ENCODE measurements at places on chromosomes 4 and X. TPM values are rescaled to one million over a fixed set of nuclear protein-coding genes. Genes with fewer than 3 reads are reported as not detected.
A peak's percentile ranks its signal among the peaks of the same experiment; 100 is the strongest.

Gene CENPE
- polyA plus RNA-seq, result 1.3 TPM

Gene POLA1
- 1.9 TPM for polyA plus RNA-seq

Gene FABP2
- not detected for polyA plus RNA-seq

DNA sequence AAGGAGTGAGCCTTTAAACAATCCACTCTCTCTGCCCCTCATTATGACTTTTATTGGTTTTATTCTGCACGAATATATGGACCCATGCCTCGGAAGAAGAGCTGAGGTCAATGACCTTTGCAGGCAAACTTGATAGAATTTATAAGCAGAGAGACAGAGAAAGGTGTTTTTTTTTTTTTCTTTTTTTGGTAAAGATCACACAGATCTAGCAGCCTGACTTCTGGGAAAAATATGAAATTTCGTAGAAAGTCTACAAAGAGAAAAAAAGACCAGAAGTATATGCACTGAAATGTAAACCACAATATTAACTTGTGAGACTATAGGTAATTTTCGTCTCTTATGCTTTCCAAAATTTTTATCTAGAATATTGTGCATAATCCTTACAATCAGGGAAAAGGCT lies 61.6 kb downstream of the LEF1 start:
- DNase-seq, result no peak
- H3K4me1 ChIP-seq, result no peaks in the 10 kb centered on the region
- no peak overlapping the region for H3K27ac ChIP-seq
- no peak overlapping the region for H3K4me3 ChIP-seq

DNA sequence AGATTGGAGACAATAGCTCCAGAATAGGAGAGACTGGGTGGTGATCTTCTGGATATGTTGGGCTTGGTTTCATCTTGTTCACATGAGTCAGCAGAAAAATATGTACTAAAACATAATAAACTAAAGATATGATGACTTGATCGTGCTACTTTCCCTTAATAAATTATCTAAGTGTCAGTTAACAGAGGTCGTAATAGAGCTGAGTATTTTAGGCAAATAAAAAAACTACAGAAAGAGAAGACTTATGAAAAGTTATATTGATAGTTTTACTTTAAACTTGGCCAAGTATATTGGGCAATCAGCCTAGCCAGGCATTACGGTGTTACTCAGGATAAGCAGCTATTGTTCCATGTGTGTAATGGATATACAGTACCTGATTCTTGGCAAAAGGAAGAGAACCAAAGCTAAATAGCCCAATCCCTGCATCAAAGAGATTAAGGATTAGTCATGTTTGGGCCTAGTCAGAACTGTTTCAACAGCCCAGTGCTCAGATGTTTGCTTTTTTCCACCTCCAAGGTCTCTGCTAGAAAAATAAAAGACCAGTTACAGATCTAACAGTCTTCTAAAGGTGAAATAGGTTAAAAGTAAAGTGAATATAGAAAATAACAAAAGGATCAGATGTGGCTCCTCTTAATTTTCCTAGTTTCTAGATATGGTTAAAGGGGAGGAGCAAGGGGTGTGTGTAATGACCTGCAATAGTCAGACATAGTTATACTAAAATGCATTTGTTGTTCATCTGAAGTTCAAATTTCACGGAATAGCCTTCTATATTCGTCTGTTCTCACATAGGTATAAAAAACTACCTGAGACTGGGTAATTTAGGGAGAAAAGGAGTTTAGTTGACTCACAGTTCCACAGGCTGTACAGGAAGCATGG lies 262.6 kb downstream of the ADGRL3 start:
- no peaks in the 10 kb centered on the region for H3K4me1 ChIP-seq
- H3K4me3 ChIP-seq, result no peak overlapping the region
- no peak for DNase-seq
- H3K27me3 ChIP-seq, result no peaks in the 10 kb centered on the region
- no peak overlapping the region for H3K27ac ChIP-seq

Gene IBSP
- polyA plus RNA-seq, result not detected

Gene CCSER1
- polyA plus RNA-seq, result 0.02 TPM

Gene GABRG1
- not detected for polyA plus RNA-seq

Gene MSX1
- polyA plus RNA-seq, result 1.5 TPM

Gene PGAM4
- not detected for polyA plus RNA-seq

DNA sequence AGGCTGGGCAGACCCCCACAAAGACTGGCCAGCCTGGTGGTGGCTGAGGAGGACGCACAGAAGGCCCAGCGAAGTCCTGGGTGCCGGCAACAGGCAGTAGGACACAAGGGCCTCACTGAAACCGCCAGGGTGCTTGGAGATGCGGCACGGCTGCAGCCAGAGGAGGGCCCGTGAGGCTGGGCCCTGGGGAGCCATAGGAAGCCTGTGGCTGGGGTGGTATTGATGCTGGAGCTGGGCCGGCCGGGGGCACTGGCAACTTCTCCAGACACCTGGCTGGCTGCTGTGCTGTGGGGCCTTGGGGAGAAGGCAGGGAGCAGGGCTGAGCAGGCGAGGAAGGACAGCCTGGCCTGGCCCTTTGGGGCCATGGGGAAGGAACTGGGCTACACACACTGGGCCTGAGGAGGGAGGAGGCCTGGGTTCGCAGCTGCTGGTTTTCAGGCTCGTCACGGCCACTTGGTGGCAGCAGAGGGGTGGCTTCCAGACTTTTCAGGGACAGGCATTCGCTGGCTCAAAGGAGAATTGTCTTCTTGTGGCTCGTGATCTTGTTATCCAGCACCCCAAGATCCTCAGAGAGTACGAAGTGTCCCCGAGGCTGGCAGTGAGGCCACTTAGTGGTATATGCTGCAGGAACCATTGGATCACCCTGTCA lies 37.2 kb downstream of the ATP2B3 start:
- no peaks in the 10 kb centered on the region for H3K4me1 ChIP-seq
- peaks cover 74% of the 10 kb centered on the region for H3K27me3 ChIP-seq
- H3K36me3 ChIP-seq, result no peaks in the 10 kb centered on the region
- no peak overlapping the region for H3K4me3 ChIP-seq

DNA sequence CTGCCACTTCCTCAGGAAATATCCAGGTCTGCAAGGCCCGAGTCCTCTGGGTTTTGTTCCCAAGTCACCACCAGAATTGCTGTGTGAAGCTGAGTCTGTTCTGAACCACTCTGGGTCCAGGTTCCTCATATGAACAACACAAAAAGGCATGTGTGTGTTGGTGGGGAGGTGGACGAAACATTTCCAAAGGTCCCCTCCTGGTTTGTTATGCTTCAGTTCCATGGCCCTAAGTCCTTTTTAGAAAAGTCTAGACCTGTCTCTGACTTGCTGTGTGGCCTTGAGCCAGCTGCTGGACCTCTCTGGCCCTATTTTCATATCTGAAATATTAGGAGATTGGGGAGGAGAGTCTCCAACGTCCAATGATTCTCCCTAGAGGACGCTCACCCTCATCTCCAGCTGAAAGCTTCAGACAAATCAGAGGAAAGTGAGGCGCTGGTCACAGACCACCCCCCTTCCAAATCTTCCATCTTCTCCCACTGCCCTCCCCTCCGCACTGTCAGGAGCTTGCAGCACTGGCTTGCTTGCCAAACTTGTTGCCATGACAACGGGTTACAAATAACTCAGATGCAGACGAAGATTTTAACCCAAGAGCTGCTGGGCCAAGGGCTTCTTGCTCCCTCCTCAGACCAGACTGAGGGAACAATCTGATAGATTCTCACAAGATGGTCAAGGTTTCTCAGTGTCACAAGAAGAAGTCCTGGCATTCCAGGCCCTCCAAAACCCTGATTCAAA lies 64.5 kb downstream of the SMC1A start:
- H3K27me3 ChIP-seq, result no peaks in the 10 kb centered on the region
- DNase-seq, result peak; percentile 36
- H3K4me1 ChIP-seq, result no peaks in the 10 kb centered on the region
- no peak overlapping the region for H3K27ac ChIP-seq

GRCh38 chrX:101550751-101551379 lies 518 bp downstream of the ARMCX1 start:
- H3K27me3 ChIP-seq, result no peaks in the 10 kb centered on the region
- H3K4me3 ChIP-seq, result peak overlapping the region; percentile 62
- DNase-seq, result peak; percentile 82
- H3K36me3 ChIP-seq, result no peaks in the 10 kb centered on the region

DNA sequence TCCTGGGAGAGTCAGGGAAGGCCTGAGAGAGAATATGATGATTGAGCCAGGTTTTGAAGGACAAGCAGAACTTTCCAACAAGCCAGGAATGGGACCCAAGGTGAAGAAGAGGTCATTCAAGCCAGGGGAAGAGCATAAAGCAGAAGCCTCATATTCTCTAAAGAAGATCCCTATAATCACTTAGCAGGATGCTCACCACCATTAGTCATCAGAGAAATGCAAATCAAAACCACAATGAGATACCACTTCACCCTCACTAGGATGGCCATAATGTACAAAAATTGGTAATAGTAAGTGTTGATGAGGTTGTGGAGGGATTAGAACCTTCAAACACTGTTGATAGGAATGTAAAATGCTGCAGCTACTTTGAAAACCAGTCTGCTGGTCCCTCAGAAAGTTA lies 20.5 kb upstream of the SUPT20HL1 start:
- H3K27me3 ChIP-seq, result no peaks in the 10 kb centered on the region
- H3K36me3 ChIP-seq, result no peaks in the 10 kb centered on the region
- H3K4me3 ChIP-seq, result no peak overlapping the region
- DNase-seq, result no peak
- H3K27ac ChIP-seq, result no peak overlapping the region

Measured in SK-N-SH (cell line).